ENCODE measurements at places on chromosomes 2 and 18.

DNA sequence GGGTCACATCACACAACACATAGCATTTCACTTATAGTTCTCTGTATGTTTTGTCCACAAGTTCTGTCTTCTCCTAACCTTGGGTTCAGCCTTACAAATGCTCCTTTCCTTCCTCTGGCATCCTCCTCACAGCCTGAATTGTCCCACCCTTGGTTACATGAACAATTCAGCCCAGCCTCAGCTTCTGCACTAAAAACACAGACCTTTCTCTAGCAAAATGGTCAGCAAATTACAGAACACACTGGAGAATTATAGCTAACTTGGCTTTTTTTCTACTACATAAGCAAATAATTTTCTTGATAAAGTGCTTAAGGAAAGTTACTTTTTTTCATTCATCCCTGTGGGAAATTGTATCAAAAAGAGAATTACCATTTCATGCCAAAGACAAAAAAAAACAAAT lies 94.8 kb upstream of the COL5A2 start:
- DNase-seq: no peak

GRCh38 chr2:15284614-15285013 lies 276.5 kb downstream of the NBAS start:
- no peak for DNase-seq

- no peak for DNase-seq
Measured at GRCh38 chr2:3633089-3633981, 24.7 kb upstream of the ALLC start.

DNA sequence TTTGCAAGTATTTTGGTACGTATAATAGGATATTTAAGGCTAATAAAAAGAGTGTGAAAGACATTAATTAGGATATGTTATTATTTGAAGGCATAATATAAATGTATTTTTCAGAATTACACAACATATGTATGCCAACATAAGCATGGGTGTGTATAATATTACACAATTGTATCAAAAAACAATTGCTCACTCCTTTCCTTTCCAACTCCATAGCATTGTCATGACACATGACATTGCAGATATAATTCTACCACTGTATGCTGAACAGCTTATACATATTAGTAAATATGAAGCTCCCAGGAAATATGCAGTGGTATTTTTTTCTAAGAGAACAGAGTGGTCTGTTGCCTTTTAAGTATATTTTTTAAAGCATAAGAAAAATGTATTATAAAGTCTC lies 593.1 kb downstream of the TMX3 start:
- no peak for DNase-seq

- DNase-seq: no peak
Measured at GRCh38 chr2:100641125-100641435, 78.3 kb downstream of the PDCL3 start.
